Small intestine (tissue), 16 donors: ENCODE measurements at places on chromosomes 7 and 10.
A peak's percentile ranks its signal among the peaks of the same experiment; 100 is the strongest.

GRCh38 chr7:87797798-87798403, 78.3 kb downstream of the SLC25A40 start:
- no peaks in the 10 kb centered on the region for H3K36me3 ChIP-seq
- no peaks in the 10 kb centered on the region for H3K27me3 ChIP-seq
- H3K27ac ChIP-seq: no peak overlapping the region
- H3K4me1 ChIP-seq: no peaks in the 10 kb centered on the region
- no peak overlapping the region for H3K4me3 ChIP-seq
- DNase-seq: peak; percentile 57

GRCh38 chr7:128025819-128026218, 5.4 kb downstream of the LRRC4 start:
- H3K4me3 ChIP-seq: no peak overlapping the region
- H3K27me3 ChIP-seq: no peaks in the 10 kb centered on the region
- no peak overlapping the region for H3K27ac ChIP-seq
- H3K36me3 ChIP-seq: no peaks in the 10 kb centered on the region
- no peak for DNase-seq

DNA sequence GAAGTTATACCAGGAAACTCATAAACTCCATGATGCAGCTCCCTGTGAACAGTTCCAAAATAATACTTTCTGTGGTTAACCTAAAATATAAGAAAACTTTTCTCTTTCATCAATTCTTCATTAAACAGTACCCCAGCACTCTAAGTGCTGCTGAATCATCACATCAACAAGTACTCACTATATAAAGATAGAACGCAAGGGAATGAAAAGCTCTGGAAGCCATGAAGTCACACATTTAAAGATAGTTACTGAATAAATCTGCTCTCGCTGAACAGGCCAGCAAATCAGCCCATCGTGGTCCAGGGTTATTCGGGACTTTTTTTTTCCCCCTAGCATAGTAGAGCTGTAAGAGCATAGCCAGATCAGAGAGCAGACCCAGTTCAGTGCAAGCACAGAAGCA, 254.3 kb downstream of the IPMK start:
- DNase-seq: no peak
- no peaks in the 10 kb centered on the region for H3K27me3 ChIP-seq
- H3K4me3 ChIP-seq: no peak overlapping the region
- H3K4me1 ChIP-seq: no peaks in the 10 kb centered on the region

DNA sequence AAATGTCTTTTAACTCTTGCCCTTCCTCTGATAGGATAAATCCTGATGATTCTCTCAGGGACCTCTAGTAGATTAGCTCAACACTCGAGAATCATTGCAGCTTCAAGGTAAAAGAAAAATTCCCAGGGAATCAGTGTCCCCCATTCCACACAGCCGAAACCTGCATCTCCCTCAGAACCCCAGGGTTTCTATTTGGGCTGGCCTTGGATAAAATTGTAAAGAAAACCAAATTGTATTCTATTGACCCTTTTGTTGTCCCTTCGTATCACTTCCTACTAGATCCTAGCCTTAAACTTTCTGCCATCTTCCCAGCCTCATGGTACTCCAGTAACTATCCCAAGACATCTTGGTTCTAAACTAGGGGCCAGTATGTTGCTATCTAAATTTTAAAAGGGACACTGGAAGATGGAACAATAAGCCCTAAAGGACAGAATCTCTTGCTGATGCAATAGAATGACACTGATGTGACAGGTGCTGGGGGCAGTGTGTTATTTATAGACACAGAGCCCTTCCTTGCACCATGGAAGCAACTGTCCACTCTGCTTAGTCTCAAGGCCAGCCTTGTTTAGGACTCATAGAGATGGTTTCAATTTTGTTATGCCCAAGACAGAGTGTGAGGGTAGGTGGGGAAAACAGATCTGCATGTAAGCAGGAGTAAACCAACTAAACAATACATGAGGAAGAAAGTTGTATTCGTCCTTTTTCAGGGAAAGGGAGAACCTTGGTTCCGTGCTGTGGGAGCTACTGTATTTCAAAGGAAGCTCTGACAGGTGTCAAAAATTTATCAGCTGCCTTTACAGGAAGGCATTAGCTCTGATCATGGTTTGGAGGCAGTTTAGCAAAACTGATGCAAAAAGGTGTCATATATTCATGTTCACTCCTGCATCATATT, 7.6 kb downstream of the ASB15 start:
- H3K27ac ChIP-seq: no peak overlapping the region
- no peak overlapping the region for H3K4me3 ChIP-seq
- DNase-seq: no peak
- no peaks in the 10 kb centered on the region for H3K36me3 ChIP-seq
- no peaks in the 10 kb centered on the region for H3K4me1 ChIP-seq

DNA sequence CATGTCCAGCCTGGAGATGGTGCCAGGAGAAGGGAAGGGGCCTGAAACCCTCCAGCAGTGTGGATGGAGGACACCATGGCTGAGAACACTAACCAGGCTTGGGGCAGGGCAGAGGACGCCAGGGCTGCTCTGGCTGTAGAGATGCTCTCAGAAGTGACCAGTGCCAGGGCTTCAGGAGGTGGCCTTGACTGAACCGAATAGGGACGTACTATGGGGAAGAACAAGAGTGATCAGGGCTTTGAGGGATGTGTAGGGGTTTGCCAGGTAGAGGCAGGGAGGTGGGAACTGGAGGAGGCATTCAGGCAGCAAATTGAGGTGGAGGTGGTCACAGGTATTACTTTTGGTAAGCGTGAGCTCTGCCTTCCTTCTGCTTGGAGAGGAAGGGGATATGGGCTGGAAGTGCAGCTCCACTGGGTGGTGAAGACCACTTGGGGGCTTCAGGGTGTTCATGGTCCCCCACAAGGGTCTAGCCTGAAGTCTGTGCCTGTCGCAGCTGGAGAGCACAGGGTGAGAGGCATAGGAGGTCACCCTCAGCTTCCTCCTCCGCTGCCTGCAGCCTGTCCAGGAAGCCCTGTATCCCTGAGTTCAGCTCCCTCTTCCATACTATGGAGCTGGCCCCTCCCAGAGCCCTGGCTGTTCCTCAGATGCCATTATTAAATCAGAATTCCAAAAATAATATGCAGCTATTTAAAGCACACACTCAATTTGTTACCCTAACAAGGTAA, 27.8 kb downstream of the ADCY1 start:
- H3K4me1 ChIP-seq: no peaks in the 10 kb centered on the region
- no peak overlapping the region for H3K4me3 ChIP-seq
- no peaks in the 10 kb centered on the region for H3K36me3 ChIP-seq
- no peak for DNase-seq
- H3K27ac ChIP-seq: no peak overlapping the region

- peaks cover 58% of the 10 kb centered on the region for H3K36me3 ChIP-seq
- no peak overlapping the region for H3K27ac ChIP-seq
- DNase-seq: no peak
- H3K4me1 ChIP-seq: no peaks in the 10 kb centered on the region
Observed at GRCh38 chr10:95236068-95236903, 42.2 kb downstream of the ACSM6 start.

- DNase-seq: peak; percentile 76
- H3K4me3 ChIP-seq: no peak overlapping the region
- peaks cover 5% of the 10 kb centered on the region for H3K4me1 ChIP-seq
- H3K36me3 ChIP-seq: no peaks in the 10 kb centered on the region
Observed at GRCh38 chr10:71623098-71623985, 96.2 kb downstream of the C10orf105 start.

- H3K4me3 ChIP-seq: no peak overlapping the region
- no peak overlapping the region for H3K27ac ChIP-seq
- peaks cover 3% of the 10 kb centered on the region for H3K36me3 ChIP-seq
- DNase-seq: no peak
Observed at GRCh38 chr7:7569081-7569527, 2.4 kb downstream of the MIOS start.

DNA sequence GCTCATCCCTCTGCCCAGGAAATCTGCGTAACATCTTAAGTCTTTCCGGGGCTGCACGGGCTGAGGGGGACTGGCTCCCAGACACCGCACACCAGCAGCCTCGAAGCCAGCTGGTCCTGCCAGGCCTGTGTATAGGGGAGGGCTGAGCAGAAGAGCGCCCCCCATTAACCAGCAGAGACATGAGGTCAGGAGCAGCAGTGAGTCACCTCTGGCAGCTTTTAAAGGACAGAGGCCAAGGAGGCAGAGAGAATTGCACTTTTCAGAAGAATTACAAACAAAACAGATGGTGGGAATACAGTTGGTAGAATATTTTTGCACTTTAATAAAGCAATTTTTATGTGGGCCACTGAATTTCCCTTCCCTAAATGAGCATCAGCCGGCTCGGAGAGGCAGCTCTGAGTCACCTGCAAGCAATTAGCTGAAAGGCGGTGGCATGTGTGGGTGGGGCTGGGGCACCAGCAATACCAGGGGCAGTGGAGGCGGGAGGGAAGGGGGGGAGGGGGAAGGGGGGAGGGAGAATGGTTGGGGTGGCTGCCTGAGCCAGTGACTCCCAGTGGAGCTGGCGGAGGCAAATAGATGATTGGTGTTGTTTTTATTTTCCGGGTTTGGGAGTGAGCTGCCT, 39.1 kb downstream of the GOLGA7B start:
- H3K27me3 ChIP-seq: peaks cover 2% of the 10 kb centered on the region
- no peak overlapping the region for H3K27ac ChIP-seq
- no peaks in the 10 kb centered on the region for H3K36me3 ChIP-seq
- peak; percentile 28 for DNase-seq

DNA sequence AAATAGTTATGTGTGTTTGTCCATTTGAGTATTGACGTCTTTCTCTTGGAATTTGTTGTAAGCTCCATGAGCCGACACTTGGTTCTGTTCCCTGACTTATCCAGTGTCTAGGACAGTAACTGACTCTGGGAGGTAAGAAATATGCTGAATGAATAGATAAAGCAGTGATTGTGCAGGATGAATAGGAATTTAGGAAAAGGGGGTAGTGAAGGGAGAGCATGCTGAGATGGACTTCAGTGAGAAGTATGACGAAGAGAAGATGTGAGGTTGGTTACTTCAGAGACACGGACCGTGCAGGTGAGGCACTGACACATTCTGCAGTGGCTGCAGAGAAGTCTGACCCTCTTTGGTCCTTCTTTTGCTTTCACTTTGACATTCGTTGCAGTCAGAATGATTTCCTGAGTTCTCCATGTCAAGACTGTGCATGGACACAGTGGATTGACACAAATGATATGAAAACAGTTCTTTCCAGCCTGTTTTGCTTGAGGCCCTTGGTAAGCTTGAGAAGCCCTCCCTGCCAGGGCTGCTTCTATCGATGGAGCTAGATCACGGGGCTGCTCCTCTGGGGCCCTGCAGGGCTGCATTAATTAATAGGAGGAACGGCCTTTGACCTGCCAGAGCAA, 261.5 kb upstream of the SORCS1 start:
- H3K36me3 ChIP-seq: no peaks in the 10 kb centered on the region
- no peak for DNase-seq
- no peak overlapping the region for H3K27ac ChIP-seq
- peak overlapping the region; percentile 37 for H3K4me3 ChIP-seq

DNA sequence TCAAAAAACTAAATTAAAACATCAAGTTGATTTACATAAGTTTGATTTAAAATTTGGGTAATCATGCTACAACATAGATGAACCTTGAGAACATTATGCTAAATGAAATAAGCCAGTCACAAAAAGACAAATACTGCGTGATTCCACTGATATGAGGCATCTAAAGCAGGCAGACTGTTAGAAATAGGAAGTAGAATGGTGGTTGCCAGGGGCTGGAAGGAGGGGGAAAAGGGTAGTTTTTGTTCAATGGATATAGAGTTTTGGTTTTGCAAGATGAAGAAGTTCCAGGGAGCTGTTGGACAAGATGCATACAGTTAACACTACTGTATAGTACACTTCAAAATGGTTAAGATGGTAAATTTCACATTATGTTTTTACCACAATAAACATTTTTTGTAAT, 45.0 kb upstream of the IFRD1 start:
- no peak for DNase-seq
- no peaks in the 10 kb centered on the region for H3K27me3 ChIP-seq
- no peak overlapping the region for H3K27ac ChIP-seq
- H3K36me3 ChIP-seq: no peaks in the 10 kb centered on the region
- H3K4me3 ChIP-seq: no peak overlapping the region

GRCh38 chr10:9957351-9957750, 1060.3 kb upstream of the CELF2 start:
- H3K36me3 ChIP-seq: no peaks in the 10 kb centered on the region
- H3K4me1 ChIP-seq: no peaks in the 10 kb centered on the region
- peak; percentile 6 for DNase-seq
- no peak overlapping the region for H3K27ac ChIP-seq
- H3K4me3 ChIP-seq: no peak overlapping the region

DNA sequence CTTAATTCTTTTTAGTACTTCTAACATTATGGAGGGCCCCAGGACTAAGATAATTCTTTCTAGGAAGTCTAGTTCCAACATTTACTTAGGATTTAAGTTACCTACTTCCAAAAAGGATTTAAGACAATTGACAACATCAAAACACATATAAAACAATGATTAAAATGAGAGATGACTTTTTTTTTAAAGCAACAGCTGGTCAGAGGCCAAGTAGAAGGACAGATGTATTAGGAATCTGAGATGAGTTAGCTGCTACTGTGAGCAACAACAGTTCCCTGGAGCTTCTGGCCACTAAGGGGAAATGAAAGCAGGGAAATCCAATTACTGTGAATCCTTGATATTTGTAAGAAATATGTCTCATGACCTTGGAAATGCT, 222.3 kb downstream of the PHTF2 start:
- H3K4me1 ChIP-seq: peaks cover 20% of the 10 kb centered on the region
- H3K27me3 ChIP-seq: no peaks in the 10 kb centered on the region
- H3K27ac ChIP-seq: no peak overlapping the region
- DNase-seq: no peak

- DNase-seq: peak; percentile 16
- no peak overlapping the region for H3K4me3 ChIP-seq
- H3K27me3 ChIP-seq: no peaks in the 10 kb centered on the region
- H3K4me1 ChIP-seq: no peaks in the 10 kb centered on the region
Observed at GRCh38 chr10:93337309-93337721, 144.8 kb downstream of the MYOF start.

- no peak overlapping the region for H3K4me3 ChIP-seq
- H3K36me3 ChIP-seq: no peaks in the 10 kb centered on the region
- no peaks in the 10 kb centered on the region for H3K4me1 ChIP-seq
- DNase-seq: no peak
Observed at GRCh38 chr10:56383806-56384205, 22.7 kb upstream of the ZWINT start.

GRCh38 chr10:7872041-7872442, 53.7 kb downstream of the TAF3 start:
- peak; percentile 47 for DNase-seq
- no peaks in the 10 kb centered on the region for H3K36me3 ChIP-seq
- no peaks in the 10 kb centered on the region for H3K27me3 ChIP-seq
- no peaks in the 10 kb centered on the region for H3K4me1 ChIP-seq
- peak overlapping the region; percentile 15 for H3K4me3 ChIP-seq
